ENCODE measurements at places on chromosomes 7 and 10.

- no peak for ATAC-seq
Measured at GRCh38 chr7:90681336-90682022, 85.4 kb downstream of the CDK14 start.

DNA sequence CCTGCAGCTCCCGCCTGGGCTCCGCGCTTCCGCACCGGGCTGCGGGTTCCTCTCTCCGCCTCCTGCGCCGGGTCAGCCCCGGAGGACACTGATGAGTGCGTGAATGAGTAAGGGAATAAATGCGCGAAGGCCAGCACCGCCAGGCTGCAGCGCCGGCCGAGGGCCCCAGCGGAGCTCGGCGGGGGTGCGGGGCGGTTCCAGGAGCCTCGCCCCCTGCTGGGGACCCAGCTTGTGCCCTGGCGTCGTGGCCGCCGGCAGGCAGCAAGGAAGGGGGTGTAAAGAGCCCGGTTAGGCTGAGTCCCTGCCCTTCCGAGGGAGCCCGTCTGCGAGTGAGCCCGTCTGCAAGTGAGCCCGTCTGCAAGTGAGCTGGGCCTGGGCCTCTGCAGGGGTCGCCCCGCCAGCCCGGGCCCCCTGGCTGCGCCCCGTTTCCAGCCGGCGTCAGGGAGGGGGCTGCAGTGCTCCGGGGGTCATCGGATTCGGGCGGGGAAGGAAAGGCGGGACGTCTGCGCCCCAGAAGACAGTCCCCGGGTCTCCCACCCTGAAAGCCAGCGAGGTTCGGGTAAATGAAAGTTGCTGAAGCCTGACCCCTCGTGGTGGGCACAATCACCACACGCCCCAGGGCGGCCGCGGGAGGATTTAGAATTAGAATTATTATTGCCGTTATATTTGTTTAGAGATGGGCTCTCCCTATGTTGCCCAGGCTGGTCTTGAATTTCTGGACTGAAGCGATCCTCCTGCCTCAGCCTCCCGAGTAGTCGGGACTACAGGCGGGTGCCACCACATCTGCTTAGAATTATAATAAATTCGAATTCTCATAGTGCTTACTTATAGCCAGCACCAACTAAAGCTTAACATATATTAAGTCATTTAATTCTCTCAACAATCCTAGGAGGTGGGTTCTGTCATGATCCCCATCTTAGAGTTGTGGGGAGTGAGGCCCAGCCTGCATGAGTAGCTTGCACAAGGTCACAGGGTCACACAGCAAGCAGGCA lies 8.6 kb upstream of the CRYGN start:
- peak; percentile 76 for ATAC-seq

- no peak for ATAC-seq
Measured at GRCh38 chr7:85041605-85042216, 145.1 kb downstream of the SEMA3D start.

DNA sequence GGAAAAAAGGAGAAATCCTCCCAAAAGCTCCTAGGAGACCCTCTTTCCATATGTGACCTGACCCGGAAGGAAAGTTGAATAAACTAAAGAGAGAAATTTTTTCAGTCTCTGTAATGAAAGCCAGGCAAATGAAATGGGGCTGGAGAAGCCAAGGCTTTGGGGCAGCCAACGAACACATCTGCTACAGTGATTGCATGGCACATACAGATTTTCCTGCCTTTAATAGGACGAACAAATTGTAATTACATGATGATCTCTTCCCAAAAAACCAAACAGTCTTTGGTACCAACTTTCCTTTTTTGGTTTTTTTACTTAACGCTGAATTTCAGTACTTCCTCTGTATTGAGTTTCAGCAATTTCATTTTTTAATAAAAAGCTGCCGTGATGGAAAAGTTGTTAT lies 23.5 kb upstream of the PTN start:
- ATAC-seq, result no peak

- ATAC-seq, result no peak
Measured at GRCh38 chr7:70082099-70082611, 483.9 kb downstream of the AUTS2 start.

- ATAC-seq, result no peak
Measured at GRCh38 chr7:116337800-116338199, 127.5 kb downstream of the TES start.

DNA sequence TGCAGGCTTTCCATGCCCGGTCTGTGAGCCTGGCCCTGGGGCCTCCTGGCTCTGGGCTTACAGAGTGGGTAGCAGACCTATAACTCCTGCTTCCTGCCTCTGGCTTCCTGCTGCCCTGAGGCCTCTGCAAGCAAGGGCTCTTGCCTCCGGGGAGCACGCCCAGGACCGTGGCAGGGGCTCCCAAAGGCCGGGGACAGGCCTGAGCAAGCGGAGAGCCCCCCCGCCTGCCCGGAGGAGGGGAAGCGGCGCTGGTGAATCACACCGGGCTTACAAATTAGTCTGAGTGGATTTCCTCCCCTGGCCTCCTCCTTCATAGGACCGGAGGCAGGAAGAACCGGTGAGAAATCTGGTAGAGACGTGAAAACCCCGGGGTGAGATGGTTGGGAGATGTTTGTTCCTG lies 1.5 kb upstream of the MYL10 start:
- no peak for ATAC-seq

DNA sequence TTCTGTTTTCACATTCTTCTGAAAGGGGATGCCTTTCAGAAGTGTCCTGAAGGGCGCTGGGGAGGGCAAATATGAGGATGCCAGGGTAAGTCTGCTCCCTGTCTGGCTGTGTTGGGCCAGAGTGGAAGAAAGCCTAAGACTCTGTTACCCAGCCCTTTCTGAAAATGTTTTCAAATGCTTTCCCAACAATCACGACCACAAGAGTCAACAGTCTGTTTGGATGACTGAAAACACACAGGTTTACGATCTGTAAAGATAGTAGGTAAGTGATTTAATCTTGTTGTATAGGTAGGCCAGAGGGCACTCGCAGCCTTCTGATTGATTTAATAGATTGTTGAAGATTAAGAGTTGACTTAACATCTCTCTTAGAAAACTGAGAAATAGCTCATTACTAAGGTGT lies 13.2 kb downstream of the SGPL1 start:
- ATAC-seq, result no peak

DNA sequence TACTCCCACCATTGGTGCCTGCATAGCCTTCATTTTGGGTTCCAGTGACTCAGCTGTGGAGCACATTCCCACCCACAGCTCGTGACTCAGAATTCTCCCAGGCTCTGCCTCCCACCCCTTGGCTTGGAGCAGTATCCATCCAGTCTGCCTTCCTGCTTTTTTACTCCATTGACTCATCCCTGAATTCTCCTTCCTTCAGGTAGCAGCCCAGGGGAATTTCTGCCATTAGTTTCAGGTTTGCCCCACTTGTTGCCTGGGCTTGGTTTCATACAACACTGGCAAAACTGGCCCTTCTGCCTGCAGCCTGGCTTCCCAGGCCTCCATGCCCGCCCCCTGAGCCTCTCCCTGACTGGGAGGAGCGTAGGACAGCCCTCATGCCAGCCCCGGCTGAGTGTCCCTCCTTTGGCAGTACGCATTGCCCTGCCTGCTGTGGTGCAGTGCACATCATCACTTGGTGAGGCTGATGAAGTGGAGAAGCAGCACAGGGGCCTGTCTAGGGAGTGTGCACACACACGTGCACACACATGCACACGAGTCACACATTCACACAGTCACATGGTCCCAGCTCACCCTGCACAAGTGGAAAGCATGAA lies 55.0 kb downstream of the SNX10 start:
- ATAC-seq, result peak; percentile 42

GRCh38 chr7:50497068-50497642 lies 47.0 kb upstream of the FIGNL1 start:
- no peak for ATAC-seq

DNA sequence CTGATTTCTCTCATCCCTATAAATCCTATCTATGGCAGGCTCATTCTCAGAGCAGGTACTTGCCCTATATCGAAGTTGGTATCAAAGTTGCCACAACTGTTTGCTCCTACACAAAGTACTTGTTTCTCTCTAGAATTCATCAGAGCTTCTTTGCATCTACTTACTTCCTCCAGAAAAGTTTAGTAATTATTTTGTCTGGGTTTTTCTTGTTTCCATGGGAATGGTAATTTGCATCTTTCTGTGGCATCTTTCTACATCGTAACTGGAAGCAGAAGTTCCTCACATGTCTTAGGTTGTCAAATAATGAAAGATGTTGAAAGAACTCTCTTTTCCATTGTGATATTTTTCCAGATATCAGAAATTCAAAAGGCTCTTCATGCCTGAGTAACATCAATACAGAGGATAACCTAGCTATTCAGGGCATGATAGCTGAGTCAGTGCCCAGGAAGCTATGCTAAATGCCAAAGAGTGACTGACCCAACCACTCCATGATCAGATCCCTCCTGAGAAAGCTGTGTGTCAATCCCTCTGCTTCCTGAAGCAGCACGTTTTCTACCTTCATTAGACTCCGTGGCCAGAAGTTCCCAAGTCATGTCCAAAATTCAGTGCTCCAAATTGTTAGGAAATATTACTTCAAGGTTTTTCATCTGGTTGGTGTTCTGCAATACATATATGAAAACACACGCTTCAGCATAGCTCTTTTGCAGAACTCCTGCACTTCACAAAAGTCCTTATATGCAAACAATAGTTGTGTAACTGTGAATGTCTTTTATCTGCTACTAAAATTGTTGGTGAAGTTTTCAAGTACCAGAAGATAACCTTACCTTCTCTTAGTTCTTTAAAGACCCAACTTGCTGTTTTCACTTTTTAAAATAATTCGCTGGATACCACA lies 216.5 kb downstream of the VTI1A start:
- no peak for ATAC-seq

- no peak for ATAC-seq
Measured at GRCh38 chr7:12708314-12708713, 20.9 kb downstream of the ARL4A start.

- ATAC-seq, result no peak
Measured at GRCh38 chr7:112052498-112052897, 153.7 kb downstream of the DOCK4 start.

DNA sequence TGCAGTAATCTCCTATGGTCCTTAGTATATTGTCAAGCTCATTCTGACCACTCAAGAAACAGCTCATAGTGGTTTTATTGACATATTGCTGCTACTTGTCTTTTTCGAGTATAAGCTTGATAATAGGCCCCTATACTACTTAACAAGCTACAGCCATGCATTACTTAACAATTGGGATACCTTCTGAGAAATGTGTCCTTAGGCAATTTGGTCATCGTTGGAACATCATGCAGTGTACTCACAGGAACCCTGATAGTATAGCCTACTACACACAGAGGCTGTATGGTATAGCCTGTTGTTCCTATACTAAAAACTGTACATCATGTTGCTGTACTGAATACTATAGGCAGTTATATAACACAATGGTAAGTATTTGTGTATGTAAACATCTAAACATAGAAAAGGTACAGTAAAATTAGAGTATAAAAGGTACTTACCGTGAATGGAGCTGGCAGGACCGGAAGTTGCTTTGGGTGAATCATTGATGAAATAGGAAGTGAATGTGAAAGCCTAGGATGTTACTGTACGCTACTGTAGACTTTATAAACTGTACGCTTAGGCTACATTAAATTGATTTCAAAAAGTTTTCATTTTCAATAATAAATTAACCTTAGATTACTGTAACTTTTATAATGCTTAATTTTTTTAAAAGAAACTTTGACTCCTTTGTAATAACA lies 160.9 kb downstream of the LRRC4 start:
- ATAC-seq, result no peak

DNA sequence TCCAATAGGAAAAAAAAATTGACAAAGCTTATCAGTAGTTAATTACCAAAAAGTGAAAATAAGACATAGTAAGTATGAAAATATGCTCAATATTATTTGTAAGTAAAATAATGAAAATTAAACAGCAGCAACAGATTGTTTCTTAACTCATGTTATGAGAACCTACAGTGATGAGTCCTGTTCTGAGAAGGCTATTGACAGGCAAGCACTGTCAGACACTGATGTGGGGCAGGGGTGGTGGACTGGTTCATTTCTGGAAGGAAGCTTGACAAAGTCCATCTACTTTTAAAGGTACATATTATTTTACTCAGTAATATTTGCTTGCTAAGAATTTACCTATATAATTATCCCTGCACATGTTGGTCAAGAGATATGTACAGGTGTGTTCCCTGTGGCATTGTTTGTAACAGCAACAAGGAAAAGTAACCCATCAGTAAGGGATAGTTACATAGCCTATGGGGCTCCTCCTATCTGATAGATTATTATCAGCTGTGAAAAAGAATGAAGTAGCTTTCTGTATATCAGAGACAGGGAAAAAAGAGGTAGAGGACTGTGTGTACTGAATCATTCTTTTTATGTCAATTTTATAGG lies 161.6 kb downstream of the RTKN2 start:
- peak; percentile 54 for ATAC-seq

DNA sequence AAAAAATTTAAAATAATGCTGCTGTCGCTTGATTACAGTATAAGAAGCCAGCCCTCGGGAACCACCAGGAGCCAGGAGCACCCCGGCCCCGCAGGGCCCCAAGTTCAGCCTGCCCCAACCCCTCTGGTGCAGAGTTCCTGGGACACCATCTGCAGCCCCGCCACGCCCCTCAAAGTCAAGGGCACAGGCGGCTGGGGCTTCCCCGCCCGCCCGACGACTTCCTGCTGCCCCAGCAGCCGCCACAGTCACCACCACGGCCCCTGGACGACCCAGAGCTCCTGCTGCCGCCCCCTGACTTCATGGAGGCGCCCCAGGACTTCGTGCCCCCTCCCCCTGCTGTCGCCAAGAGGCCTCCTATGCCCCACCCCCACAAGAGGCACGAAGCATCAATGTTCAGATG lies 103.6 kb upstream of the PDSS1 start:
- no peak for ATAC-seq

DNA sequence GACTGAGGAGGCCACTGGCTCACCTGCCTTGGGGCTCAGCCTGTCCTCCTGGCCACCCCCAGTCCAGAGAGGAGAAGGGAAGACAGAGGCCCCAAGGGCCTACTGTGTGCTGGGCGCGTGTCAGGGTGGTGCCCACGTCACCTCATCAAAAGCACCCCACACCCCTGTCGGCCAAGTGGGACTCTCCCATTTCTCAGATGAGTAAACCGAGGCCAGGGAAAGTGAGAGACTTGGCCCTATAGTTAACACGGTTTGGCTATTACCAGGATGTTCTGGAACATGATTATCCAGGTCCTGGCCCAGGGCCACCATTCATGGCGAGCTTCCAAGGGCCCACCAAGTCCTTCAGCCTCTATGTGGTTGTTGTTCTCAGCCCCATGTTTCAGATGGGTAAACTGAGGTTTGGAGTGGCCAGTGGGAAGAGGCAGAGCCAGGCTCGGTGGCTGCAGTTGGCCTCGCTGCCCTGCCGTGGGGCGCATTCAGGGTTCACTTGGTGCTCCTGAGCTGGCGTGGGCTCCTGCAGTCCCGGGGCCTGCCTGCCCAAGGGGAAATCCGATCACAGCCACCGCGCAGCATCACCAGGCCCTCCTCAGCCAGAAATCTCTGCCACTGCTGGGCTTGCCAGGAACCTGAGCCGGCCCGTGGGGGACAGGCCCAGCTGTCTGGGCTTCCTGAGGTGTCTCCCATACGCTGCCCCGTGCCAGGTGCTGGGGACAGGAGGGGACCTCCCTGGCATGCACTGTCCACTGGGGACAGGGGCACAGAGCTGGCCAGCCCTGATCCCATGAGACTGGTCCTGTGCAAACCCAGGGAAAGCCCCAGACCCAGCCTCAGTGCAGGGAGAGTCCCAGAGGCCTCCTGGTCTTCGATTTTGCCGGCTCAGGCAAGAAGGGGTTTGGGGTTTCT lies 117.7 kb upstream of the TNRC18 start:
- peak; percentile 24 for ATAC-seq

GRCh38 chr7:44595934-44596635 lies 10.3 kb upstream of the OGDH start:
- no peak for ATAC-seq

- peak; percentile 10 for ATAC-seq
Measured at GRCh38 chr10:86965986-86966654, 2.2 kb upstream of the ADIRF start.
